ENCODE measurements at places on chromosomes 3 and 15. TPM values are rescaled to one million over a fixed set of nuclear protein-coding genes. Genes with fewer than 3 reads are reported as not detected.

- no peak for DNase-seq
These were observed 24.1 kb upstream of the CAPN7 start for GRCh38 chr3:15181963-15182362.

- no peak for DNase-seq
These were observed 7.1 kb downstream of the FAM81A start for GRCh38 chr15:59444980-59445545.

DNA sequence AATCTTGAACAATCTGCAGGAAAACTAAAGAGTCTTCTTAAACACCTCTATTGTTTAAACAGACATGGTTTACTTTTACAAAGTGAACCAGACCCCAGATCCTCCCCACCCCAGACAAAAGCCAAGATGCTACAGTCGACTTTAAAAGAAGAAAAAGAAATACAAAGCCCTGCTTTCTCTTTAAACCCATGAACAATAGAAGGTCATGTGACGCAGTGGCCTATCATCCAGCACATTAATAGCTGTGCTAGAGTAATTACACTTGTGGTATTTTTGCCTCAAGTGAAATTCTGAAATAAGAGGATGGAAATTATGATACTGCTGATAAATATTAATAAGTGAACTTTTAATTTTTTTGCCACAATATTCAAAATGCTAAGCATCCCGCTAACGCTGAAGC is 613.4 kb downstream of the FOXP1 start:
- no peak for DNase-seq

DNA sequence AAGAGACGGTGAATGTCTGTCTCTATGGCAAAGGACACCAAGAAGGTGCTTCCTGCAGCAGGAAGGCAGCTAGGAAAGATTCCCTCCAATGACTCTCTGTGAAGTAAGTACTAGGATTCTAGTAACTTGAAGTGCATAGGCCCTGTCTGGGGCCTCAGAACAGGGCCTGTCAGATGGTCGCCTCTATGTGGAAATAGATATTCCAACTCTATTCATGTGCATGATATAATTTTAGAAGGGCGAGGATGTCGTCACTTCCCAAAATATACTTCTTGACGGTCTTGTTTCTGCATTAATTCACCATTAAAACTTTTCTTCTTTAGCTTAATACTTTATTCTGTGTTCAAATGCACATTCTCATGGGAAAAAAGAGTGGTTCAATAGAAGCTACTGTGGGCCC is 167.0 kb downstream of the TLE3 start:
- DNase-seq: no peak

- no peak for DNase-seq
These were observed 6.2 kb upstream of the SEMA3B start for GRCh38 chr3:50262778-50263177.

- no peak for DNase-seq
These were observed 2.7 kb upstream of the DCAF1 start for GRCh38 chr3:51502562-51502910.

DNA sequence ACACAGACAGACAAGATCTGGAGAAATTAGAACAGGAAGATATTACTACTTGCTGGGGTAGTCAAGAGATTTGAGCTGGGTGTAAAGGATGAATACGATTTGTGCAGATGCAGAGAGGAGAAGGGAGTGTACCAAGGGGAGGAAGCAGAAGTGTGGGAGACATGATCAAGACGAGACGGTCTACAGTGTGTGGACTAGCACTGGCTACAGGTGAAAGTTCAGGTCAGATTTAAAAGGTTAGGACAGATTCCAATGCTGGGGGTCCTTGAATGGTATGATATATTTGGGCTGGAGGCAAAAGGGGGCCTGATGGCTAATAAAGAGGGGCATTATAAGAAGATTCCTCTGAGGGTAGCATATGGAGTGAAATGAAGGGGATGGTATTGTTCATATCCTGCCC is 12.1 kb downstream of the LDHAL6B start:
- no peak for DNase-seq

GRCh38 chr15:78155355-78155939 is 6.3 kb downstream of the IDH3A start:
- DNase-seq: no peak

DNA sequence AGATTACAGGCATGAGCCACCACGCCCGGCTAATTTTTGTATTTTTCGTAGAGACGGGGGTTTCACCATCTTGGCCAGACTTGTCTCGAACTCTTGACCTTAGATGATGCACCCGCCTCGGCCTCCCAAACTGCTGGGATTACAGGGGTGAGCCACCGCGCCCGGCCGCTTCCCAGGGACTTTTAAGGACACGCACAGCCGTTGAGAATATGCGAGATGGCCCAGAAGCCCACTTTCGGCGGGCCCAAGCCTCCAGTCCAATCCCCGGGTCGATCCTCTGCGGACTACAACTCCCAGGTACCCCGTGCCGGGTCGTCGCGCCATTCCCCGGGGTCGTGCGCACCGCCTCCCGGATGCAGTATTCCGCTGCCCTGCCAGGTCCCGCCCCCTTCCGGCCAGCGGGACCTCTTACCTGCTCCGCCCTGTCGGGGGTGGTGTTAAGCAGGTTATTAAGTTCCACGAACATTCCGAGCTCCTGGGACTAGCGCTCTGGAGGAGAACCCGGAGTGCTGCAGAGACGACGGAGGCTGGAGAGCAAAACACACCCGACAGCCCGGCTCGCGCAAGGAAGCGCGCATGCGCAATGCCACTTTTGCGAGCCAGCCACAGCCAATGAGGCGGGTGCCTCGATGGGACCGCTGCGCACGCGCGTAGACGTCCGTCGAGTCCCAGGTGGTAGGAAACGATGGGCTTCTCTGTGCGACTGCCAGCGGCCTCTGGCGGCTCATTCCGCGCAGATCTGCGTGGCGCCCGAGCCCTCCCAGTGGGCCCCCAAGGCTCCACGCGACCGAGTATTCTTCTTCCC is at the start of gene ELP6:
Gene ELP6, minus strand, starts transcription at position 588 of the 805 bp plus-strand sequence. Its CDS starts 122 bp downstream, at position 466.
- DNase-seq: peak; percentile 92

GRCh38 chr3:72395776-72396311 is 452.4 kb downstream of the SHQ1 start:
- no peak for DNase-seq

Gene TUSC7
- not detected for total RNA-seq

Gene CYP19A1
- not detected for total RNA-seq

Gene PLCH1
- total RNA-seq: 0.50 TPM
